ENCODE measurements at places on chromosomes 4 and X. TPM values are rescaled to one million over a fixed set of nuclear protein-coding genes. Genes with fewer than 3 reads are reported as not detected.

The KLF8 gene
- total RNA-seq = 0.02 TPM

The CXCL11 gene
- total RNA-seq = 0.21 TPM

The MAGEA2 gene
- 0.07 TPM for total RNA-seq

The GPC4 gene
- total RNA-seq = 0.02 TPM

The YTHDC1 gene
- total RNA-seq = 32.9 TPM

The PIN4 gene
- 40.8 TPM for total RNA-seq

The SPANXC gene
- total RNA-seq = not detected

The ADAM29 gene
- not detected for total RNA-seq

The MTNR1A gene
- total RNA-seq = 0.43 TPM

The POF1B gene
- 2.1 TPM for total RNA-seq

The IL21 gene
- total RNA-seq = not detected

The BEX5 gene
- not detected for total RNA-seq

The CITED1 gene
- total RNA-seq = 1.6 TPM

The CT45A5 gene
- not detected for total RNA-seq

The HSFX3 gene
- not detected for total RNA-seq

The FANCB gene
- total RNA-seq = 3.6 TPM

The PDE6B gene
- not detected for total RNA-seq

The PAGE5 gene
- not detected for total RNA-seq

The FGF13 gene
- 0.08 TPM for total RNA-seq

The CDX4 gene
- not detected for total RNA-seq

The GPR119 gene
- total RNA-seq = not detected

The MEPE gene
- not detected for total RNA-seq

The ELF4 gene
- total RNA-seq = 23.0 TPM

The AIMP1 gene
- 41.7 TPM for total RNA-seq

The TMEM144 gene
- total RNA-seq = 2.7 TPM

The KIF4A gene
- total RNA-seq = 31.0 TPM

The ADH1A gene
- total RNA-seq = not detected

The EREG gene
- total RNA-seq = 10.2 TPM

The CLDN24 gene
- not detected for total RNA-seq

The ARSD gene
- 13.0 TPM for total RNA-seq

The RADX gene
- 0.06 TPM for total RNA-seq

The SMIM10L2A gene
- total RNA-seq = 0.15 TPM

The SLC4A4 gene
- 1.7 TPM for total RNA-seq

The PAGE2B gene
- total RNA-seq = not detected

The PF4V1 gene
- not detected for total RNA-seq

The HSFX1 gene
- 0.33 TPM for total RNA-seq

The NFKB1 gene
- total RNA-seq = 20.7 TPM

The LINC00632 gene
- 1.7 TPM for total RNA-seq

The PPP1R2C gene
- total RNA-seq = not detected

The TIGD4 gene
- 0.33 TPM for total RNA-seq

The FAM53A gene
- 0.84 TPM for total RNA-seq

The LNX1 gene
- total RNA-seq = 0.03 TPM

The MND1 gene
- total RNA-seq = 13.4 TPM

The BEND2 gene
- total RNA-seq = not detected

The CDKL2 gene
- total RNA-seq = 0.63 TPM

The LRPAP1 gene
- total RNA-seq = 125 TPM

The CLCN4 gene
- total RNA-seq = 3.6 TPM
